ENCODE measurements at places on chromosomes 6 and 20.

GRCh38 chr20:9809271-9809670, 29.6 kb downstream of the PAK5 start:
- DNase-seq = no peak

GRCh38 chr6:163998496-163998895, 584.0 kb downstream of the QKI start:
- DNase-seq = no peak

- no peak for DNase-seq
Observed at GRCh38 chr6:106381223-106381622, 20.7 kb downstream of the CRYBG1 start.

DNA sequence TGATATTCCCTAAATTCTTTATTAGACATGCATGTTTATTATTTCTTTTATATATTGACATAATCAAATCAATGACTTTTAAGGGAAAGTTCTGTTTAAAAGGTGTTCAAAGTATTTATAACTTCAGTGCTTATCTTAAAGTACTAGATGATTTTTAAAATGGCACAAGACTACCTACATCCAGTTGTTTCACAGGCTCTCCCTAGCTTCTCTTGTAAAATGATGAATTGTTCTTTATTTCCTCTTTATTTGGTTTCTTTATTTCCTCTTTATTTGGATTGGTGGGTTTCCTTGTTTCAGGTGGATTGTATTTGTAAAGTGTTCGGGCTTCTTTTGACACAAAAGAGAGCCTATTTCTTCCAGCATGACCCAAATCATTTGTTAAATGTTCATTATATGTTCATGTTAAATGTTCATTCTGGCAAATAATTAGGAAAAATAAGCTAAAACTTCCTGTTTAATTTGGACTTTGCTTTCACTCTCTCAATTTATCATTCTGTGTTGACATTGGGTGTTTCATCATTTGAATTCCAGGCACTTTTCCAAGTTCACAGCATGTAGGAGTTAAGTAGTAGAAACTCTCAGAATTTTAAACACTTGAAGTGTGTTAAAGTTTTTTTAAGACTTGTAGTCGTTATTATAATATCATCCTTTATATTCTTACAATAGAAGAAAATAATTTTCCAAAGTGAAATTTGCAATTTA, 24.6 kb downstream of the MLIP start:
- DNase-seq = no peak

DNA sequence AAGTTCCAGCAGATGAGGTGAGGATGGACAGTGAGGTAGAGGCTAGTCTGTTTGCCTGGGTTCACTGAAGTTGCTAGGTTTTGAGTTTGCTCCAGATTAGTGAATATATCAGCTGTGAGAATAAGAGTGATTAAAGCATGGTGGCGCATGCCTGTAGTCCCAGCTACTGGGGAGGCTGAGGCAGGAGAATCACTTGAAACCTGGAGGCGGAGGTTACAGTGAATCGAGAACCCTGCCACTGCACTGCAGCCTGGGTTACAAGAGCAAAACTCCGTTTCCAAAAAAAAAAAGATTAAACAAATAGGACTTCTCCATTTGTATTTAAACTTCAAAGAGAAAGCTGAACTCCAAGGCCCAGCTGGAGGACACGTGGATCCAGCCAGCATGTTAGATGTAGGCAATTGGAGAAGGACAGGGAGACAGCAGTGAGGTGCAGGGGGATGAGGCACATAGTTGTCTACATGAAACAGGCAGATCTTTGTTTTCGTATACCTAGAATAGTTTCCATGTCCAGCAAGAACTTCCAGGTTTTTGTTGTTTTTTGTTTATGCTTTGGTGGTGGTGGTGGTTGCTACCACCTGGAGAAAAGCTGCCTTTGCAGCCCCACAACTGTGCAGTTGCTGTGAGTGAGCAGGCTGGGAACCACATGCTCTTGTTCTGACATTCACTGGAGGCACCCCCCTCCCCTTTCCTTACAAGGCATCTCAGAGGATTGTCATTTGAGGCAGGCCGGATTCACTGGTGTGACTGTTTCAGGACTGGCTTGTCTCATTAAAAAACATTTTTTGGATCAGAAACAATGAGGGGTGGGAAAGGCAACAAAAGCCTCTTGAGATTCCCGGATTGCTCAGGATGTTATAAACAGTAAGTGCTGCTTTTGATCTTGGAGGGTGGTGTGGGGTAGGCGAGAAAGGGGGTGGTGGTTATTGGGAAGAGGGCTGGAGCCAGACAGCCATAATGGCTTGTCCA, 72.3 kb downstream of the JARID2 start:
- no peak for DNase-seq

- DNase-seq = no peak
Observed at GRCh38 chr6:66190858-66191257, 483.8 kb upstream of the EYS start.

- peak; percentile 55 for DNase-seq
Observed at GRCh38 chr20:51385646-51386530, 156.6 kb downstream of the NFATC2 start.

GRCh38 chr20:33475381-33476152, 14.3 kb upstream of the CBFA2T2 start:
- no peak for DNase-seq

DNA sequence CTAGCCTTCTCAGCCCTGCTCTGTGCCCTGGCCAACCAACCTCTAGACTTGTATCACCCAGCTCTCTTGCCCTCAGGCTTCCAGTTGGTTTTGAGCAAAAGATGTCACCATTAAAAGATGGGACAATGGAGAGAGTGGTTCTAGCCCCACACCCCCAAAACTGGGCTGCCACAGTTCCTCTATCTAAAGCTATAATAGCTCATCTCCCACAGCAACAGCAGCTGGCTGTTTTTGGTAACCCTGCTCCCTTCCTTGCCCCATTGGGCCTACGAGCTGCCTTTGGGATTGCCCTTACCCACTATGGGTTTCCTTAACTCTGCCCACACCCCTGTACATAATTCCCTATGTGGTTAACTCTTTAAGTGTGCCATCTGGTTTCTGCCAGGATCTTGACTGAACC, 7.6 kb upstream of the SRSF3 start:
- DNase-seq = no peak

- DNase-seq = peak; percentile 100
Observed at GRCh38 chr20:43513931-43514647, 6.6 kb downstream of the L3MBTL1 start.

- DNase-seq = peak; percentile 21
Observed at GRCh38 chr6:44386929-44387345, 569 bp upstream of the CDC5L start.

GRCh38 chr6:9405369-9405768, 970.0 kb upstream of the SLC35B3 start:
- peak; percentile 56 for DNase-seq

GRCh38 chr6:136334465-136334846, 44.8 kb upstream of the BCLAF1 start:
- no peak for DNase-seq

GRCh38 chr6:144123836-144124235, 26.5 kb upstream of the STX11 start:
- DNase-seq = no peak

DNA sequence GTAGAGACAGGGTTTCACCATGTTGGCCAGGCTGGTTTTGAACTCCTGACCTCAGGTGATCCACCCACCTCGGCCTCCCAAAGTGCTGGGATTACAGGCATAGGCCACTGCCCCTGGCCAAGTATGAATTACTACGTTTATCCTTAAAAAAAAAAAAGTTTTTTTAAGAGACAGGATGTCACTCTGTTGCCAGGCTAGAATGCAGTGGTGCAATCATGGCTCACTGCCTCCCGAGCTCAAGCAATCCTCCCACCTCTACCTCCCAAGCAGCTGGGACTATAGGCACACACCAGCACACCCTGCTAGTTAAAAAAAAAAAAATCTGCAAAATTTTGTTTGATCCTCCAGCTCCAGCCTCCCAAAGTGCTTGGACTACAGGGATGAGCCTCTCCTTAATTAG, 23.1 kb downstream of the IYD start:
- no peak for DNase-seq

DNA sequence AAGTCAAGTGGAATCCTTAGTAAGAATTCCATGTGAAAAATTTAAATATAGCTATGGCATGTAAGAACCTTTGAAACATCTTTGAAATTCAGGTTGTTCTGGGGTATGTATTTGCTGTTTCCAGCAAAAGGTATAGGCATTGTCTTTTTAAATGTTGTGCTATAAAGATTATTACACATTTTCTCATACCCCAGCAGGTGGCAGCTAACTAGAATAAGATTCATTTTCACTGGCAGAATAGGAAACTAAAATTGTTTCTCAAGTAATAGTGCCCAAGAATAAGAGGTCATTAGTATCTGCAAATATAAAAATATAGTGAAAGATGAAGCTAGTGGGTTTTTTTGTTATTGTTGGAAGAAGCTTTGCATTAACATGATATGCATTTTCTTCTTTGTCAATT, 1.8 kb downstream of the GRIK2 start:
- DNase-seq = no peak

DNA sequence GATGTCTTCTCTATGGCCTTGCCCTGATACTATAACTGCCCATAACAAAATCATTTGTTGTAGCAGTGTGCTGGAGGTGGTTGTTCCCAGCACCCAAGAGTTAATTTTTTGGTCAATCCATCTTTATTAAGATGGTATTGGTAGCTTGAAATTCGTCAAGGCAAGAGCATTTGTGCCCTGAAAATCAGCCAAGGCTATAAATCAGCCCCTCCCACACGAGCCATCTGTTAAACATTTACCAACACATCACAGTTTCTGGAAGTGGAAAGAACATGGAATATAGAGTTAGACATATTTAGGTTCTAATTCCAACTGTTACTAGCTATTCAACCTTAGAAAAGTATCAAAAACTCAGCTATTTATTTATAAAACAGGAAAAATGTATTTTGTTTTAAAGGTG, 888.4 kb upstream of the GJE1 start:
- DNase-seq = no peak

- DNase-seq = no peak
Observed at GRCh38 chr6:71043902-71044301, 87.0 kb upstream of the B3GAT2 start.

Measured in urothelium cell line (cell line).